ENCODE measurements at places on chromosomes 16 and 17.

GRCh38 chr17:67582673-67583081 is 135.1 kb upstream of the NOL11 start:
- no peak for DNase-seq

- no peak for DNase-seq
Measured at GRCh38 chr17:81401723-81402529, 6.7 kb downstream of the BAHCC1 start.

- no peak for DNase-seq
Measured at GRCh38 chr17:81582341-81582740, 30.2 kb upstream of the FAAP100 start.

DNA sequence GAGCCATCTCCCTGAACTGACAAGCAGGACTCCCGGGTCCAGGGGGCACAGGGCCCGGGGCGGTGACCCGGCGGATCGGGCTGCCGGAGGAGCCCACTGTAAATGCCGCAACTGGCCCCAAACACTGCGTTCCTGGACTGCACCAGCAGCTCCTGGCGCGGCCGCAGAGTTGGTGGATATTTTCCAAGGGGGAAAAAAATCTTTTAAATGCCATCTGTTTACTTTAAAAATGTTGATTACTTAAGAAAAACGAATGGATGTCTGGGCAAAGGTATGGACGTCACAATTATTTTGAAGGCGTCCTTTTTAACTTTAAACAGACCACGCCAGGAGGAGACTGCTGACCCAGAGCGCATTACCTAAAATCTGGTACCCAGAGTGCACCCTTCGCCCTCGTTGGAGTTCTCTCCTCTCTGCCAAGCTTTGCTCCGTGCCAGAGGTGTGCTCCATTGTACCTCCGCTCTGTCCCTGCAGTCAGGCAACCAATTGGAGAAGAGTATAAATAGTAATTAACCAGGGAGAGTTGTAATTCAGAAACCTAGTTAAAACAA is 3.4 kb downstream of the HS3ST3B1 start:
- no peak for DNase-seq

DNA sequence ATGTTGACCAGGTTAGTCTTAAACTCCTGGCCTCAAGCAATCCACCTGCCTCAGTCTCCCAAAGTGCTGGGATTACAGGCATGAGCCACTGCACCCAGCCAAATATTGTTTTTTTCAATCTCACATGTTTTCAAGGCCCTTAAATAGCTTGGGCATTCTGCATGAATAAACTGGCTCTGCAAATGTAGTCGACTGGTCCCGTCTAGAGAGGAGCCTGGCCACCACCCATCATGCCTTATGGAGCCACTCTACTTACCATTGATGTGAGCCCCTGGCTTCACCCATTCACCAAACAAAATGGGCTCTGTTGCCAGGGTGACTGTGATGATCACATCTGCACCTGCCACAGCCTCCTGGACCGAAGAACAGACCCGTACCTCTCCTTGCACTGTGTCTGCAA is 10.8 kb downstream of the CRYM start:
- no peak for DNase-seq

DNA sequence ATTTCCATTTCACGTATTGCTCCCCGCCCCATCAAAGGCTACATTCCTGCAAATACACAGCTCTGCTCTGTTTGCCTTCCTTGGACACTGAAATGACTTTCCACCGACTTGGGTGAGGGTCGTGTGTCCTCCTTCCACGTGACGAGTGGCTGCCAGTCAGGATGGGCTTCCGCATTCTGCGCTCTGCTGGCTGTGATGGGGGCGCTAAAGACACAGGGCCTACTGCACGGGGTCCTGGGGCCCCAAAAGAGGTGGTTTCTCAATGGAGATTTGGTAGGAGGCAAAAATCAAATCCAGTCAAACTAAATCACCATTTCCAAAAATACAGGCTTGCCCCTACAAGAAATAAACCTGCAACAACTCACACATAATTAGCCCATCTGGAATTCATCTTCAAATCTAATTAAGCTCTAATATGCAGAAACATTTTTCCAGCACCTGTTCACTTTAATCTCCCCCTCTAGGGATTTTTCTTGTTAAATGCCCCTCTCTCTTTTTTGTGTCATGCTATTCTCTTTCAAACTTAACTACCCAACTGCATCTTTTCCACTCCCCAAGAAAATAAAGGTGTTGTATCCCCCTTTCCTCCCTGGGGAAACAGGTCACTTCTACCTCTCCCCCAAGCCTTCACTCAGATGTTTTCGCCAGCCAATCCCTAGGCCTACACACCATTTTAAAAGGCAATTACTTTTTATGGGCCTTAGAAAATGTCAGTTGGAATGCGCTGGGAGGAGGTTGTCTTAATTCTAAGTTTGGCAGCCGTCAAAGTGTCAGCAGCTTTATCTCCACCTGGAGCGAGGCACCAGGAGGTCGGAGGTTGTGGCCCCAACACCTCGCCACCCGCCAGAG is 21.9 kb upstream of the FAAP100 start:
- DNase-seq: no peak

DNA sequence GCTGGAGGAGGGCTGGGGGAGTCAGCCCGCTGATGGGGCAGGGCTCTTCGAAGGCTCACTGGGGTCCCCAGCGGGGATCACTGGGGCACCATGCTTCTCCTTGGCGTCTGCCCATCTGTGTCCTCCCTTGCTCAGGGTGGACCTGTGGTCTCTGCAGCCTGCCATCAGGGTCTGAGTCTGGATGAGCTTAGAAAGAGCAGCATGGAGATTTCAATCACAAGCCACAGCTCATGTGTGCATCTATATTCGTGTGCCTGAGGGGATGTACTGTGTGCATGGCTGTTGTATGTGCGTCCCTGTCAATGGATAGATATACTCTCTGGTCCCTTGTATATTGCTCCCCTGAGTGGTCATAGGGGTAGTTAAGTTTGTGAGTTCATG is 126.6 kb upstream of the SDK2 start:
- no peak for DNase-seq

Measured in activated CD4-positive, alpha-beta T cell treated with anti-CD3 and anti-CD28 coated beads, Interleukin-2, amount 50 U/mL, for 1 hour (primary cell).